ENCODE measurements at places on chromosomes 3 and 15.
A peak's percentile ranks its signal among the peaks of the same experiment; 100 is the strongest.

DNA sequence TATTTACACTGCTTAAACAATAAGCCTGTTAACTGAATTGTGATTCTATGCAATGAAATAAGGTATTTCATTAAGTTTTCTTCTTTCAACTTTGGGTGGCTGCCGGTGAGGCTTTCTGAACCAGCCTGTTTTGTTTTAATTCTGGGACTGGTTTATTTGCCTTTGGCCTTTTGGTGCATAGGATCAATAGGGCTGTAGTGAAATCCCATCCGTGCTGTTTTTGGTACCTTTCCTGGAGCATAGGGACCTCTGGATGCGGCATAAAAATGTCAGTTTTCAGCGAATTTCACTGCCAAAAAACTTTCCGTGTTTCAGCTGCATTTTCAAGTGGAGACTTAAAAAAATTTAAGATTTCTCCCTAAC lies 514 bp downstream of the PLS1 start:
- DNase-seq: no peak
- H3K4me3 ChIP-seq: peak overlapping the region; percentile 94
- H3K27ac ChIP-seq: no peak overlapping the region
- peaks cover 13% of the 10 kb centered on the region for H3K4me1 ChIP-seq
- H3K27me3 ChIP-seq: peaks cover 11% of the 10 kb centered on the region

- no peak for DNase-seq
- H3K27ac ChIP-seq: no peak overlapping the region
- no peak overlapping the region for H3K4me3 ChIP-seq
- no peaks in the 10 kb centered on the region for H3K4me1 ChIP-seq
These were observed 126.0 kb downstream of the THRB start for GRCh38 chr3:24368605-24369004.

GRCh38 chr3:26915208-26915607 lies 292.6 kb downstream of the LRRC3B start:
- H3K4me1 ChIP-seq: no peaks in the 10 kb centered on the region
- H3K27me3 ChIP-seq: no peaks in the 10 kb centered on the region
- DNase-seq: no peak
- H3K36me3 ChIP-seq: no peaks in the 10 kb centered on the region
- no peak overlapping the region for H3K27ac ChIP-seq

DNA sequence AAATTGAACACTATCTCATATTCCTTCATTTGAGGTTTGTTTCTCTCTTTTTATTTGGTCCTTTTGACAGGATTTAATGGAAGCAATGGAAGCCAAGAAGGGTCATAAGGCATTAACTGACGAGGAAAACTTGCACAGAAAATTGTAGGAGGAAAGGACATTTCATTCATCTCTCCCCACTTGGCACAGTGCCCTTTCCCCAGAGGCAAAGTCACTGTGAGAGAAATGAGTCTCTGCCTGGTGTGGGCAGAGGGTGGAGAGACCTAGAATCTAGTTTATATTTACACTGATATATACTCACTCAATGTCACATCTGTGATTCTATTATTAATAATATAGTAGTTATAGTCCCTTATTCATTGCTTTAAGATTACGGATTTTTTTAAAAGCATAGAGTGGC lies 324.6 kb upstream of the IL12A start:
- DNase-seq: no peak
- no peaks in the 10 kb centered on the region for H3K4me1 ChIP-seq

GRCh38 chr15:92457471-92458041 lies 63.9 kb downstream of the ST8SIA2 start:
- H3K4me1 ChIP-seq: no peaks in the 10 kb centered on the region
- H3K27ac ChIP-seq: no peak overlapping the region
- H3K36me3 ChIP-seq: no peaks in the 10 kb centered on the region
- H3K27me3 ChIP-seq: peaks cover 3% of the 10 kb centered on the region

DNA sequence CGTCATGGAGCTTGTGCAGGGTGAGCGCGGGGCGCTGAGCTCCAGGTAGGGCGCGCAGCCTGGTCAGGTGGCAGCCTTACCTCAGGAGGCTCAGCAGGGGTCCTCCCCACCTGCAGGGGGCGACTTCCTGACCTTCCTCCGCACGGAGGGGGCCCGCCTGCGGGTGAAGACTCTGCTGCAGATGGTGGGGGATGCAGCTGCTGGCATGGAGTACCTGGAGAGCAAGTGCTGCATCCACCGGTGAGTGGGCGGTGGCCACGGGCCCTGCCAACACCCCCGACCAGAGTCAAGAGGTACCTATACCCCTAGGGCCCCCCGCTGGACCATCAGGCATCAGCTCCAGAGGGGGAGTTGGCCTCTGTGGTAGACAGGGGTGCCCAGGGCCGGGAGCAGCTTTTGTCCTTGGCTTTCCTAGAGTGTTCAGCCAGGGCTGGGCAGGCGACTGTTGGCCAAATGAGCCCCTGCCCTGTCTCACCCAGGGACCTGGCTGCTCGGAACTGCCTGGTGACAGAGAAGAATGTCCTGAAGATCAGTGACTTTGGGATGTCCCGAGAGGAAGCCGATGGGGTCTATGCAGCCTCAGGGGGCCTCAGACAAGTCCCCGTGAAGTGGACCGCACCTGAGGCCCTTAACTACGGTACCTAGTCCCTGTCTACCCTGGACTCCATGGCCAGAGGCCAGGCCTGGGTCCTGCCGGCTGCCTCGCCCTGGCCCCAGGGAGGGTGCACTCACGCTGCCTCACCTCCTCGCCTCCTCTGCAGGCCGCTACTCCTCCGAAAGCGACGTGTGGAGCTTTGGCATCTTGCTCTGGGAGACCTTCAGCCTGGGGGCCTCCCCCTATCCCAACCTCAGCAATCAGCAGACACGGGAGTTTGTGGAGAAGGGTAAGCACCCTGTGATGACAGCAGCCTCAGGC lies 9.1 kb downstream of the FES start:
- H3K4me1 ChIP-seq: no peaks in the 10 kb centered on the region
- no peak overlapping the region for H3K4me3 ChIP-seq
- peaks cover 8% of the 10 kb centered on the region for H3K36me3 ChIP-seq
- peaks cover 4% of the 10 kb centered on the region for H3K27me3 ChIP-seq
- no peak overlapping the region for H3K27ac ChIP-seq

DNA sequence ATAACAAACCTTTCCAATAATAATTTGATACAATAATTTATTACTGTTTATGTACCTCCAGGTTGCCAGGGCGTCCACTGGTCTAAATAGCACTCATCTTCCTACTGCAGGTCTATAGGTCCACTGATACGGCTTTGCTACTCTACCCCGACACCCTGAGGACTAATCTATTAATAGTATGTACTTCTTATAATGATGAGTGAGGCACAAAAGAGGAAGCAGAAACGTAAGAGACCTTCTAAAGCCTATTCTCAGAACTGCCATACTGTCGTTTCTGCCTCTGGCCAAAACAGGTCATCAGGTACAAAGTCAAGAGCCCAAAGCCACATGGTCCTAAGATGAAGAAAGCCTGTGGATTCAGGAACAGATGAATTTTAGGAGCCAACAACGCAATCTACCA lies 163.2 kb upstream of the GRM7 start:
- DNase-seq: no peak
- H3K27ac ChIP-seq: no peak overlapping the region
- H3K36me3 ChIP-seq: no peaks in the 10 kb centered on the region
- H3K4me1 ChIP-seq: no peaks in the 10 kb centered on the region
- H3K4me3 ChIP-seq: no peak overlapping the region

DNA sequence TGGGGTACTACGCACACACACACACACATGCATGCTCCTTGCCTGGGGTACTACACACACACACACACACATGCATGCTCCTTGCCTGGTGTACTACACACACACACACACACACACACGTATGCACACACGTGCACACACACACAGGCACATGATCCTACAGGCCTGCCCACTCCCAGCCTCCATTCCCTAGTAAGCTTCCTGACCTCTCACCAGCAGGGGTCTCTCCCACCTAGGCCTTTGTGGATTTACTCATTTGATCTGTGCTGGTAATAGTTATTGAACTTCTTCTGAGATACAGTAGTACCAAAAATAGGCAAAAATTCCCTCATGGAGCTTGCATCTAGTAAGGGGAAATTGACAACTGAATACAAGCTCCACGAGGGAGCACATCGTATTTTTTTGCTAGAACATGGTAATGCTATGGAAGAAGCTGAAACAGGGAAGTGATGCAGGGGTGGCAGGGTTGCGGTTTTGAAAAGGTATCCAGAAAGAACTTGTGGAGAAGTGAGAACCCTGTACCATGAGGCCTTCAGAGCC lies 19.1 kb downstream of the TTC21A start:
- peaks cover 20% of the 10 kb centered on the region for H3K27me3 ChIP-seq
- H3K27ac ChIP-seq: peak overlapping the region; percentile 39
- no peaks in the 10 kb centered on the region for H3K36me3 ChIP-seq
- DNase-seq: peak; percentile 57

DNA sequence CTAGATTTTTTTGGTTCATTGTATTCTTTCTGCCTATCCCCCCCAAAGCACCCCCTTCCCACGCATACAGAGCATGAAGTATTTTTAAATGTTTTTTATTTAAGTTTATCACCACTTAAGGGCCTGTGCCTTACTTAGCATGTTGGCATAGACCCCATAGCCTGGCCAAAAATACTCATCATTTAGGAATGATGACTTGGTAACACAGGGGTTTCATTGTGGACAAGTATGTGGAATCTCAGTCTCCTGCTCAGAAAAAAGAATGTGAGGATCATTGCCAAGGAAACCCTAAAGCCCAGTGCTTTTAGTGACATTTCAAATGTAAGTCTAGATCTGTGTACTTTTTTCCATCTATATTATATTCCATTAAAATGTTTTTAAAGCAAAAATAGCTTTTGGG lies 146.3 kb downstream of the ALCAM start:
- no peaks in the 10 kb centered on the region for H3K4me1 ChIP-seq
- no peak for DNase-seq
- H3K36me3 ChIP-seq: no peaks in the 10 kb centered on the region
- no peak overlapping the region for H3K4me3 ChIP-seq
- no peaks in the 10 kb centered on the region for H3K27me3 ChIP-seq

GRCh38 chr15:77059786-77060361 lies 11.0 kb downstream of the TSPAN3 start:
- no peak overlapping the region for H3K27ac ChIP-seq
- DNase-seq: no peak
- no peaks in the 10 kb centered on the region for H3K27me3 ChIP-seq
- H3K4me1 ChIP-seq: peaks cover 14% of the 10 kb centered on the region
- no peaks in the 10 kb centered on the region for H3K36me3 ChIP-seq
- no peak overlapping the region for H3K4me3 ChIP-seq

GRCh38 chr15:32857732-32858131 lies 139.9 kb downstream of the GREM1 start:
- H3K4me3 ChIP-seq: no peak overlapping the region
- no peaks in the 10 kb centered on the region for H3K4me1 ChIP-seq
- H3K27me3 ChIP-seq: peaks cover 5% of the 10 kb centered on the region
- H3K36me3 ChIP-seq: no peaks in the 10 kb centered on the region
- H3K27ac ChIP-seq: no peak overlapping the region
- no peak for DNase-seq

DNA sequence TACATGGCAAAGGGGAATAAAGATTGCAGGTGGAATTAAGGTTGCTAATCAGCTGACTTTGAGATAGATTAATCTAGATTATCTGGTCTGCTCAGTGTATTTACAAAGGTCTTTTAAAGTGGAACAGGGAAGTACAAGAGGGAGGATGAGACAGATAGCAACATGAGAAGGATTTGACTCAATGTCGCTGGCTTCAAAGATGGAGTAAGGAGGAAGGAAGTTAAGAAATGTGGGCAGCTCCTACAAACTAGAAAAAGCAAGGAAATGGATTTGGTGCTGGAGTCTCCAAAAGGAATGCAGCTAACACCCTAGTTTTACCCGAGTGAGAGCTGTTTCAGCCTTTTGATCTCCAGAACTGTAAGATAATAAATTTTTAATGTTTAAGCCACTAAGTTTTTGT lies 180.7 kb upstream of the TTC14 start:
- no peaks in the 10 kb centered on the region for H3K36me3 ChIP-seq
- no peaks in the 10 kb centered on the region for H3K27me3 ChIP-seq
- no peak for DNase-seq
- no peak overlapping the region for H3K27ac ChIP-seq

DNA sequence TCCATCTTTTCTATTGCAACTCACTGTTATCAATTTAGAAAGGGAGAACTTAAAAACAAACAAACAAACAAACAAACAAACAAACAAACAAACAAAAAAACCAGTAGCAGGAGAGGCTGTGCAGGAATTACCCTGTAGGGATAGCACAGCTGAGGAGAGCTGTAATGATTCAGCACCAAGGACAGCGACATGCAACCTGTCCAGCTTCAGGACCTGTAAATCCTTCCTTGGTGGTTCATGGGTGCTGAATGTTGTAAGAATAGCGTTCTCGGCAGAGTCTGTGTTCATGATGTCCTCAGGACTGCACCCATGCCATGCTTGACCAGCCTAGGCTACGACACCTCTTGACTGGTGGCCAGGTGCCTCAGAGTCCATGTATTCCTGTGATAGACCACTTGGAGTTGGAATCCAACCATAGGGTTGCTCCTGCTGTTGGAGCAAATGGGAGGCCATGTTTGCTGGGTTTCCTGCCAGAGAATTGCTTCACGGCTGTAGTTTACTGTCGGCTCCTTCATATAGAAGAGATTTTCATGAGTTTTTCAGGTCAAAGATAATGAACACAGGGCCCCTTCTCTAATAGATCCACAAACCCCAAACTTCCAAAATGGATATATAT lies 65.9 kb downstream of the CACNA2D3 start:
- H3K36me3 ChIP-seq: no peaks in the 10 kb centered on the region
- DNase-seq: peak; percentile 56
- no peak overlapping the region for H3K27ac ChIP-seq
- no peaks in the 10 kb centered on the region for H3K27me3 ChIP-seq

DNA sequence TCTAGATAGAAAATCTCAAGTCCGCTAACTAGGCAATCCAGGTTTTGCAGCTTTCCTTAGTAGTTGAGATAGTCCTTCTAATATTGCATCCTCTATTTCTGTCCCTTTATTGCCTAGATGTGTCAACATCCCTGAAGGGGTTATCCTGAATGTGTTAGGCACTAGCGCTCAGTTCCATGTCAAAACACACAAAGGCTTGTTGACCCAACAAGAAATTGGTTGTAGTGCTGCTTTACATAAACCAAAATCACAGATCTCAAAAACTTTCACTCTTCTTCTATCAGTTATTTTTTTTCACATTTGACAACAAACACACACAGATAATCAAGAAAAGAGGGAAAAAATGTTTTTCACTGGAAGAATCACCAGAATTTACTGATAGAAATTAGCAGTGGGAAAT lies 51.4 kb upstream of the SOX2 start:
- H3K4me1 ChIP-seq: no peaks in the 10 kb centered on the region
- H3K27ac ChIP-seq: no peak overlapping the region
- no peaks in the 10 kb centered on the region for H3K36me3 ChIP-seq
- H3K4me3 ChIP-seq: no peak overlapping the region

DNA sequence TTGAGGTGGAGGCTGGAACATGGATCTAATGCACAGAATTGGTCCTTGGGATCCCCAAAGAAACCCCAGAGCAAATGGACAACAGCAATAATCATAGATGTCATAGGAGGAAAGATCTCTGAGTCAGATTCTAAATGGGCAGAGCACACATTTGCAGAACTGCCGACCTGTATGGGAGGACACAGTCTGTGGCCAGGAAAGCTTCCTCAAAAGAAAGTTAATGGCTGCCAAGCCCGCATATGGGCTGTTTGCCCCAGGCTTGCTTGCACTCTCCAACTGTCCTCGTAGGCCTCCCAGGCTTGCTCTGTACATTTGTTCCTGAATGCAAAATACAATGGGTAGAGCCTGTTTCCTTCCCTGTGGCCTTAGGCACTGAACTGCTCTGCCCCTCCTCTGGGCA lies 102.0 kb upstream of the PLXNA1 start:
- H3K4me3 ChIP-seq: no peak overlapping the region
- no peaks in the 10 kb centered on the region for H3K36me3 ChIP-seq
- peak overlapping the region; percentile 46 for H3K27ac ChIP-seq
- no peak for DNase-seq
- H3K27me3 ChIP-seq: no peaks in the 10 kb centered on the region

Data from activated naive CD4-positive, alpha-beta T cell treated with anti-CD3 and anti-CD28 coated beads, Interleukin-2, amount 10 ng/mL, durations not matched to agents 7 days and 5 days (primary cell).